Activated CD4-positive, alpha-beta T cell treated with anti-CD3 and anti-CD28 coated beads, Interleukin-2, amount 50 U/mL, for 4 hours (primary cell): ENCODE measurements at places on chromosomes 3 and 15.

DNA sequence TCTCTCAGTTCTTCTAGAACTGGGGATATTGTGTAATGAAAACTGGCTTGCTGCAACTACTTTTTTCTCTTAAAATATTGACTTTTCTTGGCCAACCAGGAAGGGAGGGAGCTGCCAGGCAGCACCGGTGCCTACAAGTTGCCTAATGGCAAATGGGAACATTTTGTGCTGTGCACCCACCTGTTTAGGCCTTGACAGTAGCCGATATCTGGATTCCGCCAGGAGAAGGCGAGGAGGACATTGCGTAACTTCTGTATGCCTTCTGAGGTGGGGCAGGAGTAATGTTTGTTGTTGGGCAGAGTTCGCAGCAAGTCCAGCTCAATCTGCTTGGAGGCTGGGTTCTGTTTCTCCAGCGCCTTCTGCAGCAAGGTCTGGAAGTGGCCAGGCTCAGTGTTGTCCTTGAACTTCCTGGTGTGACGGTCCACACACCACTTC, 64.9 kb downstream of the TBC1D2B start:
- no peak for DNase-seq

DNA sequence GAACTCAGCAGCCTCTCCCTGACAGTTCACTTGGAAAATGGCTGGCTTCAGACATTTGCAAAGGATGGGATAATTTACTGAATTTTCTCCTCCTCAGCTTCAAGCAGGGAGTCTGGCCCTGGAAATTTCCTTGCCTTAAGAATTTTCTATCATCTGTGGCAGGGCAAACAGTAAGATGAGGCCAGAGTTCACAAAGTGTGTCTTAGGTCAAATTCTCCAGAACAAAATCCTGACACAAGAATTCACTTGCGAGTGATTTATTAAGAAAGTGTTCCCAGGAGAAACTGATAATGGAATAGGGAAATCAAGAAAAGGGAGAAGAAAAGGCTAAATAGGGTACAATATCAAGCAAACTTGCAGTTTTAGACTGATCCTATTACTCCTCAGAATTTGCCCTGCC, 55.3 kb downstream of the SNTN start:
- DNase-seq, result no peak

DNA sequence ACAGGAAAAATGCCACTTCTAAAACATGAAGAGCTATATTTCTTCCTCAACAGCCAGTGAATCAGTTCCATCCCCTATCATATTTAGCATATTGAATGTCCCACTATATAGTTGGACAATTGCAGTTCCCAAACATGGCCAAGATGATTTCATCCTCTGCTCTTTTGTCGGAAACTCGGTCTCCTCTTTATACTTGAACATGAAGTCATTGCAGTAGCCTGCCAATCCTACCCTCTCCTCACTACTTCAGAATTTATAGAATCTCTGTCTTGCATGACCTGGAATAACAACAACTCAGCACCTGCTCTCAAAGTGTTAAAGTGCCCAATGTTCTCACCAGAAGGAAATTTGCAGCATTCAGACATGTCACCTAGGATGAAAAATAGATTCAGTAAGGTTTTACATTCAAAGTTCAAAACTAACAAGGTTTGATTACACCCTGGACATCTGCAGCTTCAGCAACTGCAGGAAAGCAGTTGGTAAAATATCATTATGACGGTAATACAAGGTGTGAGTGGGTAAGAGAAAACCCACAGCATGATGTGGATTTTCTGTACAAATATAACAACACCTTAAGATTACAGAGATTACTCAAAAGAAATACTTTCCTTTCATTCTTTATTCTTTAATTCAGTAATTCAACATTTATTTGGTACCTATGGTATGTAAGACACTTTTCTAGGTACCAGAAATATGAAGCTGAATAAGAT, 52.5 kb downstream of the TP63 start:
- no peak for DNase-seq

DNA sequence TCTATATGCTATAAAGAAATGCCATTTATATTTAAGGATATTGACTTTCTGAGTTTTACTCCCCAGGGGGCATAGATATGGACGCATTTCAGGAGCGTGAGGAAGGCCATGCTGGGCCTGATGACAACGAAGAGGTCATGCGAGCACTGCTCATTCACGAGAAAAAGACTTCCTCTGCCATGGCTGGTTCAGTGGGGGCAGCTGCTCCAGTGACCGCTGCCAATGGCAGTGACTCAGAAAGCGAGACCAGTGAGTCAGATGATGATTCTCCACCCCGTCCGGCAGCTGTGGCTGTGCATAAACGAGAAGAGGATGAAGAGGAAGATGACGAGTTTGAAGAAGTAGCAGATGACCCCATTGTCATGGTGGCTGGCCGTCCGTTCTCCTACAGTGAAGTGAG, 38.4 kb downstream of the GTF2E1 start:
- no peak for DNase-seq

DNA sequence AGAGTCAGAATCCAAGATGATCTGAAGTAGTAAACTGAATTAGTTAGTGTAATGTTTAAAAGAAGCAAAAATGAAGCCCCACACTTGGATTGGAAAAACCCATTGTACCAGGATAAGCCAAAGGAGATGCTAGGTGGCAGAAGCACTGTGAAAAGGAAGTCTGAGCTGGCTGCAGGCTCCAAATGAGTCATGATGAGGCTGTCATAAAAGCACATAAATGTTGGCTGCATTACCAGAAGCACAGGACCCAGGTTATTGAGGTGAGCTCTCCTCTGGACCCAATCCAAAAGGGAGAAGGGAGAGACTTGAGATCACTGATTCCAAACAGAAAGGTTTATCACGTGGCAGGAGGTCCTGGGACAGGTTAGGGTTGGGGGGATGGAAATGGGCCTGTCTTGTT, 3.2 kb upstream of the ACAN start:
- no peak for DNase-seq

DNA sequence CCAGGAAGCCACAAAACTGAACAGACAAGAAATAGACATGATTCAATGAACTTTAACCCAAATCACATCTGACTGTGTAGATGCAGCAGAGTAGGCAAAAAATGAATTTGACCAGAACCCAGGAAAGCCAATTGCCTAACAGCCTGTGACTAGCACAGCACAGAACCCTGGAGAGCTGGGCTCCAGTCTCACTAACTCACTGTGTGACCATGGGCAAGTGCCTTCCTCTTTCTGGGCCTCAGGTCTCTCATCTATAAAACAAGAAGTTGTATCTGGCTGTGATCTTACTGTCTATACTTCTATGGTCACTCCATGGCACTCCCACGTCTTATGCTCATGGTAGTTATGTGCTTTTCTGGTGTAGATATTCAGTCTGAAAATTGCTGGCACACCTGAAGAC, 48.1 kb upstream of the USP3 start:
- DNase-seq, result no peak

GRCh38 chr3:132783152-132783551, 60.9 kb upstream of the NPHP3 start:
- no peak for DNase-seq

DNA sequence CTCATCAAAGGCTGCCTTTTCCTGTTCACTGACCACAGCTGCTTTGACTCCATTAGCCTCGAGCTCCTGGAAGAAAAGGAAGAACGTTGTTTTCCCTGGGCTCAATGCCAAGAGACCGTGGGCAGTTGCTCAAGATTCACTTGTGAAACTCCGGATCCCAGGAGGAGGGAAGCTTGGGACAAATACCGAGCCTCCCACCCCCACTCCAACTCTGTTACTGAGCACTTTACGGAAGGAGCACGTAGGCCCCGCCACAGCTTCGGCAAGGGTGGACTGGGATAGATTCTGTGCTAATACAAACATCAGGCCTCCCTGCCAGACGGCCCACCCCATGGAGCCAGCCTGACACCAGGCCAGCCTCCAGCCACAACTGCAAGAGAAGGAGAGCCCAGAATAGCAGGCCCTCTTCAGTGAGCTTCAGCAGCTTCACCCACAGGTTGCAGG, 10.8 kb upstream of the FANCD2 start:
- no peak for DNase-seq

DNA sequence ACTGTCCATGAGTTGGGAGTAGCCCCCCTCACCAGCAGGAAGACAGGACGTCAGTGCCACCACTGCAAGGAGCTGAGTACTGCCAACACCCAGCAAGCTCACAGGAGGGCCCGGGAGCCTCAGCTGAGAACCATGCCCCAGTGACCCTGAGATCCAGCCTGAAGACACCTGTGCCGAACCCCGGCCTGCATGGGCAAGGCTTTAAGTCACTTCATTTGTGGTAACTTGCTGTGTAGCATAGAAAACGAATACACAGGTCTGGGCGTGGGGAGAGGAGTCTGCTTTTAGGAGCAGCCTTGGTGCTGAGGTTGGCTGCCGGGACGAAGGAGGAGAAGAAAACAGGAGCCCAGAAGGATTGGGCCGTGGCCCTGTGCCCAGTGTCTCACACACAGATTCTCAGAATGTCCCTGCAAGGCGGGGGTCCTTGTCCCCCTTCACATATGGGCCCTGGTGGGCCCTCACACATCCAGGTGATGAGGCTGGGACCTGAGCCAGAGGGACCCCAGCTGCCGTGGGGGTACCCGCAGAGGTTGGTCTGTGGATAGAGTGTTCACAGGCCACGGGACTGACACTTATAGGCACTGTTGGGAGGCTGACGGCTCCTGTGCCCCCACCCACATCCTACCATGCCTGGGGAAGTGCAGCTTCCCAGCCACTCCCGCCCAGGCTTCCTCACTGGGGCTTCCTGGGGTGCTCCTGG, 85.3 kb downstream of the PLXNA1 start:
- DNase-seq, result no peak

DNA sequence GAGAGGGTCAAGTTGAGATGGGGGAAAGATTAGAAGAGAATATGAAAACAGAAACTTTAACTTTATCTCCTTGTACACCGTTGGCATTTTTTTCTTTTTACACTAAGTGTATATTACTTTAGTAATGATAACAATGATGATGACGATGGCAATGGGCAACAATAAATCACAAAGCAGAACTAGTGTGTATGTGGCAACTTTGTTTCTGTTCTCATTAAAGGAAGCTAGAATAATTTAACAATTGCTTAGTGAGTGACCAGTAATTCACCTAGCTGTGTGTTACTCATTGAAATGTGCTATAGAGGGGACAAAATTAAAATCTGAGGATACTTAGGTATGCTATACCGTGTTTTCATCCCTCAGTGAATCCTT, 318.5 kb upstream of the TBL1XR1 start:
- no peak for DNase-seq

GRCh38 chr15:27248251-27248650, 277.3 kb downstream of the GABRG3 start:
- DNase-seq, result no peak

GRCh38 chr3:55488398-55489055, 1.4 kb upstream of the WNT5A start:
- DNase-seq, result no peak

DNA sequence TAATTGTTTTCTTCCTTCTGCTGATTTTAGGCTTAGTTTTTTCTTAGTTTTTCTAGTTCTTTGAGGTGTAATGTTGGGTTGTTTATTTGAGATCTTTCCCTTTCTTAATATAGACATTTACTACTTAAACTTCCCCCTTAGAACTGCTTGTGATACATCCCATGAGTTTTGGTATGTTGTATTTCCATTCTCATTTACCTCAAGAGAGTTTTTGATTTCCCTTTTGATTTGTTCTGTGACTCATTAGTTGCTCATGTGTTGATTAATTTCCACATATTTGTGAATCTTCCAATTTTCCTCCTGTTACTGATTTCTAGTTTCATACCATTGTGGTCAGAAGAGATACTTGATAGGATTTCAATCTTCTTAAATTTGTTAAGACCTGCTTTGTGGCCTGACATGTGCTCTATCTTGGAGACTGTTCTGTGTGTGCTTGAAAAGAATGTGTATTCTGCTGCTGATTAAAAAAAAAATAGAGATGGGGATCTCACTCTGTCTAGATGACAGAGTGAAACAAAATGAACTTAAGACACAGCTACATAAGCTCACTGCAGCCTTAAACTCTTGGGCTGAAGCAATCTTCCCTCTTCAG, 22.3 kb downstream of the GRM2 start:
- no peak for DNase-seq

DNA sequence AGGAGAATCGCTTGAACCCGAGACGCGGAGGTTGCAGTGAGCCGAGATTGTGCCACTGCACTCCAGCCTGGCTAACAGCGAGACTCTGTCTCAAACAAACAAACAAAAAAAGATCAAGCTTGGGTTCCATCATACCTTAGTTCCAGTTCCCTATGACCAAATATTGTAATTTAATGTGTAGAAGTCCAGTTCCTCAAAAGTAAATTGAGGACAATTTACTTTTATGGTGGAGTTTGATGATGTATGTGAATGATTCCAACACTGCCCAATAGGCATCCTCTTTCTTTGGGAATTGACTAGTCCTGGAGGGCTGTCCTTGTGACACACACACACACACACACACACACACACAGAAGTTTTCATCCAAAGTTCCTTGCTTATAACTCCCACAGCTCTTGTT, 2.8 kb upstream of the PKM start:
- no peak for DNase-seq

DNA sequence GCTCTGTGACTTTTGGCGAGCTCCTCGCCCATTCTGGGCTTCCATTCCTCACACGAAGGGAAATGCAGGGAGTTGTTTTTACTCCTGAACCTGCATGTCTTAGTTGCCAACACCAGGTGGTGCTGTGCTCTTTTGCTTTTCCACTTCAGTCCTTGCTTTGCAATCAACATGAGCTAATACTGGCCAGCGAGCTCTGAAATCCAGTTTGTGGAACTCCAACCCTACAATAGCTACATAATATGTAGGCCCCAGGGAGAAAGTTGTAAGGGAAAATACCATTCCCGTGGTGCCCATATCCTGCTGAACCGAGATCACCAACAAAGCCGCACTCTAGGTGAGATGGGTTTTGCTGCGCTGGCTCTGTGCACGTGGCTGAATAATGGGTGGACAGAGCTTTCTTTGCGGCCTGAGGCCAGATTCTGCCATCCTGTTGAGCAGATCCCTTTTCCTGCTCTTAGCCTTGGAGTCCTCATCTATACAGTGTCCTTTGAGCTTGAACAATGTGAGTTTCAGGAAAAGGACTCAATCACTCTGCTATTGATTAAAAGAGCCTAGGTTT, 25.0 kb downstream of the LSM3 start:
- peak; percentile 31 for DNase-seq

DNA sequence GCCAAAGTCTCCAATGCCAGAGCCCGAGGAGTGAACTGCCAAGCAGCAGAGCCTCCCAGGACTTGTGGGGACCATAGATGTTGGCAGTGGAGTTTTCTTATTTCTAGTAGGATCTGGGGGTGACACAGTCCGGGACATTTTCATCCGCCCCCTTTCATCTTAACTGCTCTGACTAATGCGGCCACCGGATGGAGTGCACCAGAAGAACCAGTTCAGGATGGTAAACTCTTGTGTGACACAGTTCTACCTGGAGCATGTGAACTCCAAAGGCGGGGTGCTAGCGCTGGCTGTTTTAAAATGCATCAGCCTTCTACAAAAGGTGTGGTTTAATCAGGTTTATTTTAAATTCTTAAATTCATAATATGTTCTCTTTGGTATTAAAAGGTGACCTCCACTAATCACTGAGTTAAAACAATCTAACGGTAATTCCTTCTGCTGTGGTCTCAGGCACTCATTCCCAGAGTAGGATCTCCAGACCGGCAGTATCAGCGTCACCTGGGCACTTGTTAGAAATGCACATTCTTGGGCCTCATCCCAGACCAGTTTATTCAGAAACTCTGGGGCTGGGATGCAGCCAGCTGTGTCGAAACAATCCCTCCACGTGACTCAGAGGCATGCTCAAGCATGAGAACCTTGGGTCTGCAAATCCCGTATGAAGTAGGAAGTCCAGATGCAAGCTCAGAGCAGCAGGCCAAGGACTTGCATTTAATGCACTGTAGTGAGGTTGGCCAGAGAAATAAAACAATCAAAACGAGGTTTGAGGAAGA, 105.5 kb downstream of the GABRB3 start:
- no peak for DNase-seq

GRCh38 chr3:127692501-127693335, 20.0 kb downstream of the ABTB1 start:
- no peak for DNase-seq
